Posterior vena cava (tissue), 2 donors: ENCODE measurements at places on chromosomes 2 and 18.

- DNase-seq = no peak
Observed at GRCh38 chr2:85166021-85166420, 32.8 kb downstream of the TCF7L1 start.

GRCh38 chr2:15307526-15307925 is 253.6 kb downstream of the NBAS start:
- DNase-seq = no peak

DNA sequence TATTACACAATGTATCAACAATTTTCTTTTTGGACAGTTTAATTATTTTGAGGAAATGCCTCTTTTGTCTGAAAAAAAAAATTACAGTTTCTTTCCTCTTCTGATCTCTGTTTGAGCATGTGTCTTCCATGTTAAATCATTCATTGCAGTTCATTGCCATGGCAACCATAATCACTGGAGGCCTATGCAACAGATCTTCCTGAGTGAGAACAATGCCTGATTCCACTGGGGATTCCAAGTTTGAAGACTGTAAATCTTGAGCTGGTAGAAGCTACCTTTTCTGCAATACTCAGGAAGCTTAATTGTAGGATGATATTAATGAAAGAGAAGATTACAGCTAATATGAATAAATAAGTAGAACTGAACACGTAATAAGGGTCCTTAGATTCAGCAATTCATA is 721.4 kb upstream of the CNTNAP5 start:
- DNase-seq = no peak

- DNase-seq = no peak
Observed at GRCh38 chr2:122758967-122759366, 1003.5 kb downstream of the TSN start.
